ENCODE measurements at places on chromosomes 1 and 21.

- no peak for DNase-seq
These were observed 252.5 kb downstream of the SIPA1L2 start for GRCh38 chr1:232377494-232377770.

DNA sequence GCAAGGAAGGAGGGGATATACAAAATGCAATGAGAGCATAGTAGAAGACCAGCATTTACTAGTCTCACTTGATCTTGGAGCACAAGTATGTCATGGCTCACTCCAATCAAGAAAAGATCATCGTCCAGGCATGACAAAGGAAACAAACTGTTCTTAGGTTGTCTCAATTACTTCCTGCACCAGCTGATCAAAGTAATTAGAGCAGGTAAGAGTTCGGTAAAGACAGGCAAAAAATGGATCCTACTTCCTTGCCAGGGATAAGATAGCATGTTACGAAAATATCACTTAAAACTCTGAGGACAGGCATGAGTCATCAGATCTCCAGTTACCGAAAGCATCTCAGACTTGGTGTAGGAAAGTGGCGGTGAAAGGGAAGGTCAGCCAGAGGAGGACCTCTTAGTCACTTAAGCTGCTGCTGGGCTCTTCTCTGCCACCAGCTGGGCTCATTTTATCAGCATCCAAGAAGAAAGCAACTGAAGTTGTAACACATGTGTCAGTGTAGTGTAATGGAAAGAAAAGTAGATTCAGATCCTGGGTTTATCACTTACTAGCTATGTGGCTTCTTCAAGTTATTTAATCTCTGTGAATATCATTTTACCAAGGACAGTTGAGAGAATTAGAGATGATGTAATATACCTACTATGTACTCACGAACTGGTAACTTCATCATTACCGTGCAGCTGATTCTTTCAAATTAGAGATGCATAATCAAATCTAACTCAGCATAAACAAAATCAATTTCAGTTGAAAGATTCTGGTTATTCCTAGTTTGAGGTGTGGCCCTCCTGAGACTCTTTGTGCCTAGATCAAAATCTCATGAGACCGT is 46.8 kb downstream of the XCL1 start:
- DNase-seq: no peak

DNA sequence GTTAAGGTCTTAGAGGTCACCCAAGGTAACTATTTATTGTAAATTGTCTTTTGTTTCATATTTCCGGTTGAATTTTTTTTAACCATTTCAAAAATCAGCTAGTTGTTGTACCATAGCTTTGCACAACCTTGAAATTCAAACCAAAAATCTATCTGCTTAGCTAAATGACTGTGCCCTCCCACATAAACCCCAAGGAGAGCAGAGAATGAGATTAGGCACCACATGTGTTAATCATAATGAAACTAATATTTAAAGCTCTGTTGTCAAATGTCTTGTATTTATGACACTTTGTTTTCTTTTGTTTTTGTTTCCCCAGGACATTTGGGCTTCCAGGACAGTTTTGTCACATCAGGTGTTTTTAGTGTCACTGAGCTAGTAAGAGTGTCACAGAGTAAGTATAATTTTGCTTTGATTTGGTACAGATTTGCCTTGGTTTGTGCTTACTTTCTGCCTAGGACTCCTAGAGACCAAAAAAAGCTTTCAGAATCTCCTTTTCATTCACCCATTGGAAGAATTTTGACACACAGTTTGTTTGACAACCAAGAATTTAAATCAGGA is 249.9 kb downstream of the NFIA start:
- peak; percentile 30 for DNase-seq

GRCh38 chr1:7922301-7922700 is 18.3 kb downstream of the TNFRSF9 start:
- DNase-seq: no peak

DNA sequence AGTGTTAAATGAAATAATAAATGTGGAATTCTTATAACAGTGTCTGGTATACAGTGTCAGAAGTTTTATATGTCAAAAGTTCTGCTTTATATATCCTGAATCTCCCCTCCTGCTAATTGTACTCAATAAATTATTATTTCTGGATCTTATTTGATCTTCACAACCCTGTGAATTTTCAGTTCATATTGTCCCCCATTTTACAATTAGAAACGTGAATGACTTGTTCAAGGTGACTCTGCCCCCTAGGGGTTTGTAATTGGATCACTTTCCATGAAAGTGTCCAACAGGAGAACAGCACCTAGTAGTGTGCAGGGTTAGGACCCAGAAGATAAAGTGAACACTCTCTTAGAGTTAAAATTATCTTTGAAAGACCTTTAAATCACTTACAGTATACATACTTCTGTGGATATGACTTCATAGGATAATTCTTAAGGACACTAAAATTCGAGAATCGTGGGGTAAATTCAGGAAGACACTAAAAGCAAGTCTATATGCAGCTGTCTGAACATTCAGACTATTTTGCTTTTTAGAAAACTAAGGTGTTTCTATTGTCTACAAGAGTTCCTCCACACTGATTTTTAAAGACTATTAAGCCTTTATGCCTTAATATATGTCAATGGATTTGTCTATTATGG is 4.5 kb upstream of the DDR2 start:
- no peak for DNase-seq

- no peak for DNase-seq
These were observed 1163.4 kb upstream of the TMPRSS15 start for GRCh38 chr21:19566975-19567374.

GRCh38 chr21:25328736-25329135 is 278.5 kb downstream of the MRPL39 start:
- no peak for DNase-seq

GRCh38 chr1:71785450-71785849 is 496.9 kb downstream of the NEGR1 start:
- no peak for DNase-seq

DNA sequence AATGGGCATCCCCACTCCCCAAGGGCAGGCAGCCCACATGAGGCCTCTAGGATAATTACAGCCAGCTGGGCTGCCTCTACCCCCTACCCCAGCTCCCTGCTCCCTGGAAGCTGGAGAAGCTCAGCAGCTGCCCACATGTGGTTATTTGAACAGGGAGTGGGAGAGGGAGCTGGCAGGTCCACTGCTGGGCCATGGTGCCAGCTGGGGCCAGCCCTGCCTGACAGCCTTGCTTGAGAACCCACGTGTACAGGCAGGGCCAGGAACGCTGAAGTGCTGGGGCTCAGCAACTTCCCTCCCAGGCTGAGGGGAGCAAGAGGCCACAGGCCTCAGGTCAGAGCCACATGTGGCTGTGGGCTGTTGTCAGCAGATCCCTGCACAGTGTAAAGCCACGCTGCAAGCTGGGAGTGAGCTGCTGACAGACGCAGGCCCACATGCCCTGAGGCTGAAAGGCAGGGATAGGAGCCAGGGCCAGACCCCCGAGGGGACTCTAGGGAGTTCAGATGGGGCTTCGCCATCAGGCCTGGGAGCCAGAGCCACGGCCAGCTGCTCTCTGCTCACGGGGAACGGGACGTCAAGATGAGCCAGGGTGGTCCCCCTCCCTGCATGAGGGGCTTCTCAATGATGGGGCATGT is 129.0 kb downstream of the SYF2 start:
- DNase-seq: no peak

DNA sequence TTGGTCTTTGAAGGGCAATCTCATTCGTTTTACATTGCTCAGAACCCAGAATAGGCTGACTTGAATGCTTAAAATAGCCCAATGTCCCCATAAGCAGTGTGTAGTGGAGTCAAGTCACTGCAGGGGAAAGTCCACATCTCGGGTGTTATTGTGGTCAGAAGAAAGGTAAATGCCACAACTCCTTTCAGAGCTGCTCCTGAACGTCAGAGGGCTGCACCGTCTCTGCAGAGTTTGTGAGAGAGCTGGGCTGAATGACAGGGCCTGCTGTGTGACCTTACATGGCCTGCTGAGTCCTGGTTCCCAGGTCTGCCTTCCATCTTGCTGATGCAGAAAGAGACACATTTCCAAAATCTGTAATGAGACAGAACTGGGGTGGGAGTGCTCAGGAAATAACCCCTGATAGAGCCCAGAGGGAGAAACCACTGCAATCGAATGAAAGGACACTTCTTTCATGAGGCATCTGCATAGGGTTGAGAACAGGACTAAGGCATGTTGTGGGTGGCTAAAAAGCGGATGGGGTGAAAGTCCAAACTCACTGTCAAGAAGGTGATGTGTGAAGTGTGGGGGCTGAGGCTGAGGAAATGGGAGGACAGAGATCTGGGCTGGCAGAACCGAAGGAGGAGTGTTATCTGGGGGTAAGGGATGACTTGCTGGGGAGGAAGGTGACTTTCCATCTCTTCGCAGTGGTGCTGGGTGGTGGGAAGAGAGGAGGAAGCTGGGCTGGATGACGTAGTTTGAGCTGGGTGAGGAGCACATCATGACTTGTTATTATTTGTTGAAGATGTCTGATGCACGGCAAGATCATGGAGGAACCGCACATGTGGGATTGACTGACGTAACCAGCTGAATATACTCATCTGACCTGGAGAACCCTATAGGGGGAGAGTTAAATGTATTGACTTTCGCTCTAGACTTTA is 33.7 kb downstream of the XCL2 start:
- no peak for DNase-seq

DNA sequence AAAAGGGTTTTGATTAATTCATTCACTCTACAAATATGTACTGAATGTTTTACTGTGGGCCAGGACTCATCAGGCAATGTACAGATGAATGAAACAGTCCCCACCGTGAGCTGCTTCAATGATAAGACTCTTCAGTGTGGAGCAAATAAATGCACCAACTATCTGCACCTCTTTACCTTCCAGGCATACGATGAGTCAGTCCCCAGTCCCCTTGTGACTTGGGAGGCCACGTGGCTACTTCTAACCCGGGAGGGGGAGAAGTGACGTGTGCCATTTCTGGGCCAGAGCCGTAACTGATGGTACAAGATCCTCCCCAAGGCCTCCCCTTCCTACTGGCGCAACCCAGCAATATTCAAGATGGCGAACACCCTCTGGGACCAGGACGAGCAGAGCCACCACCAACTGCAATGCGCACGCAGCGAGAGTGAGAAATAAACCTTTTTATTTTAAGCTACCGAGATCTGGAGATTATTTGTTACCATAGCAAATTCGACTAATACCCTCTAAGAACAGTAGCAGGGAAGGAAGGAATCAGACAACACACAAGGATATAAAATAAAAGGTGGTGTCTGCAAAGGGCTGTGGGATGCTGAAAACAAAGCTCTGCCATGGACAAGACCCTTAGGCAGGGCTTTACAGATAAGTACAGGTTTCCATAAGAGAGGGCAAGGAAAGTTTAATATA is 74.5 kb downstream of the NPHP4 start:
- no peak for DNase-seq

DNA sequence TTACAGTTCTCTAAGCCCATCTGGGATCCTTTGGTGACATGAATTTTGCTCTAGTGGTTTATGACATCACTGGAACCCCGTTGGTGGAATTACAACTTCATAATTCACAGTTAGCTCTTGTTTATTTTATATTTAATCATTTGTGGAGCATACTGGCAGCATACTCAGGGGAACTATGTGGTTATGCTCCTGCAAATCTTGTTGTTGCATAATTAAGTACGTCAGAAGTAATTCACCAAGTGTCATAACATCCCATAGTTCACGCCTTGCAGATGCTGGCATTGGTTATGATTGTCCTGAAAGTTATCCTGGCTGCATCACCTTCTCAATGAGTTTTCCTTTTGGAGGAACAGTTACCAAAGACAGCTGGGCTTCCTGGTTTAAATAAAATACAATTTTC is 16.5 kb downstream of the PRRX1 start:
- no peak for DNase-seq

DNA sequence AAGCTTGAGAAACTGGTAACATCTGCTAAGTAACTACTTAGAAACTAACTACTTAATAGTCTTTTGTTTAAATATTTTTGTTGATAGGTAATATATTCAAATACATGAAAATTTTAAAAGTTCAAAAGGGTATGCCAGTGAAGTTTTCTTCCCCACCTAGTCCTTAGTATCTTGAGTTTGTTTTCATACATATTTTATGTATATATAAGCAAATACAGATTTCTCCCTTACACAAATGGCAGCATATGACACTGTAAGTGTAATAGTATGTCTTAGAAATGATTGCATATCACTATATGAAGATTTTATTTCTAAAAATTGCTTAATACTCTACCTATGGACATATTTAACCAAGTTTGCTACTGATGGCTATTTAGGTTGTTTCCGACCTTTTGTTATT is 38.9 kb downstream of the MARK1 start:
- DNase-seq: no peak

DNA sequence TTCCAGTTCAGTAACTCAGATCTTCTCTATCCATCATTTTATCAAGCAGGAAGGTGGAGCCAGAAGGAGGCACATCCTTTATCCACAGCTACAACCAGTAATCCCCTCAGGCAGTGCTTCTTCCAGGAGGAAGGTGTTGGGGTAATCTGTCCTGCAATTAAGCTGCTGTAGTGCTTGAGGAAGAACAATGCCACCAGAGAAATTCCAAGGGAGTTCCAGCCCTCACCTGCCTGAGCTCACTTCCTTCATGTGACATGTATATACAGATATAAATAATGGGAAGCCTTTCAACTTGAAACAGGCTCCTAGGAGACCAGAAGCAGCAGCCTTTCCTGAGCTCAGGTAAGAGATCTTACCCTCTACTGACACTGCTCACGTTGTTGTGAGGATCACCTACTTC is 2.2 kb upstream of the IL20 start:
- DNase-seq: no peak

GRCh38 chr1:84698151-84699110 is 8.2 kb upstream of the SSX2IP start:
- DNase-seq: no peak

- no peak for DNase-seq
These were observed 22.6 kb downstream of the UBE2G2 start for GRCh38 chr21:44778983-44779382.

DNA sequence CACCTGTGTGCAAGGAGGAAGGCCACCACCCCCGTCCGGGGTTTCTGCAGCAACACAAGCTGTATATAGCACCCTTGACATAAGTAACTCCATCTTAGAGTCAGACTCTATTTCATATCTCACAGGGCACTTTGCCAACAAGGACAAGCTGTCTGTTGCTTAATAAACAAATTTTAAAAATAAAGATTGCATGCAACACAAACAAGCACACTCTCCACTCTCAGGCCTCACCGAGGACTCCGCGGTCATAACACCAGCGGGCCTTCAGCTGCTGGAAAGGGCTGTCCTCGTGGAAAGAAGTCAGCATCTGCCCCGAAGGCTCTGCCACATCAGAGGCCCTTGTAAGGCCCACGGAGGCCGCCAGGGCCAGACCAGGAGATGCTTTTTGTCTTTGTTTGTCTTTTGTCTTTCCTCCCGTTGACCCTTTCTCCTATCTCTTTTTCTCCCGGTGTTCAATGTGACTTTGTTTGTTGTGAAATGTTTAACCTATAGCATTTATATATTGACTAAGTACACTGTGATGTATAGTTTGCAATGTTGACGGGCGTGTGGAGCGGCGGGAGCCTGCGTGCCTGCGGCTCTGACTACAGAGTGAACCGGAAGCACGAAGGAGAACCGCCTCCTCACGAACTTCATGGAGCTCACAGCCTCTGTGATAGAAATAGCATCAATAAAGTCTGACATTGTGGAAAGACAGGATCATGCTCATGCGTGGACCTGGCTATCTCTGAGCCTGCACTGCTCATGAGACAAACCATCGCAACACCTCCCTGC is 24.1 kb downstream of the MEGF6 start:
- DNase-seq: no peak
